ENCODE measurements at places on chromosomes 13 and 19. TPM values are rescaled to one million over a fixed set of nuclear protein-coding genes. Genes with fewer than 3 reads are reported as not detected.

Gene SYT3
- total RNA-seq, result not detected

Gene KLK15
- total RNA-seq, result not detected

Gene SIGLEC6
- 0.36 TPM for total RNA-seq

Gene ZNF442
- total RNA-seq, result 4.9 TPM

Gene ZSWIM4
- total RNA-seq, result 3.2 TPM

Gene PRR22
- total RNA-seq, result 0.36 TPM

Gene FFAR1
- total RNA-seq, result not detected

Gene ZSWIM9
- 0.97 TPM for total RNA-seq

Gene POLR1D
- 112 TPM for total RNA-seq

Gene SOX1
- not detected for total RNA-seq

Data from cardiac atrium fibroblast (primary cell).